Occipital lobe (tissue), 3 donors: ENCODE measurements at places on chromosomes 4 and X. TPM values are rescaled to one million over a fixed set of nuclear protein-coding genes. Genes with fewer than 3 reads are reported as not detected.
A peak's percentile ranks its signal among the peaks of the same experiment; 100 is the strongest.

DNA sequence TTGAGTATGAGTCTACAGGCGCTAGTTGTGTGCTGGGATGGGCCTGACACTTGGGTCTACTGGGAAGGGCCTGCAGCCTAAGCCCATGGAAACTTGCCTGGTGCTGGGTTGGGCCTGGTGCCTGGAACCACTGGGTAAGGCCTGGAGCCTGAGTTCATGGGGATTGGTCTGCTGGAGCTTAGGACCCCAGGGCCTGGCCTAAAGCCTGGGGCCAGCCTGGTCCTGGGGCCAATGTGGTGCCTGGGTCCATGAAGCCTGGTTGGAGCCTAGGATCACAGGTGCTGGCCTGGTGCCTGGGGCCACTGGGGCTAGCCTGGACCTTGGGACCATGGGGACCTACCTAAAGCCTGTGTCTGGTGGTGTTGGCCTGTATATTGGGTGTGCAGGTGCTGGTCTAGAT, 270.3 kb upstream of the GRIA3 start:
- no peak for DNase-seq

DNA sequence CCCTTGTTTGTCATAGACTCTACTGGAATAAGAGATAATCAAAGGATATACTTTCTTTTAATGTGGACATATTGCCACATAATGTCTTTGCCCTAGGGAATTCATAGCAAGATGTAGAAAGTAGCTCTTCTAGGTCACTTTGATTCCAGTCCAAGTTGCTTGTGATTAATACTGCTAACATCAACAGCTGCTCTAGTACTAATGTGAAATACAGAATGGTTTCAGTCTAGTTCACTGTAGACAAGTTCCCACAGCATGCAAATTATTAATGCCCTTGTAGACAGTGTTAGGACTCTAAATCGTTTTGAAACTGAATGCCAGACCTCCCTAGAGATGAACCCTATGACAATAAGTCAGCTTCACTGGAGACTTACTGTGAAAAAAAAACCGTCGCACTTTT, 494.6 kb upstream of the ATOH1 start:
- no peak for DNase-seq

- DNase-seq, result no peak
Observed at GRCh38 chr4:113882668-113883067, 96.8 kb downstream of the ARSJ start.

GRCh38 chrX:51494409-51494808, 2.0 kb downstream of the NUDT11 start:
- DNase-seq, result no peak

The C4orf50 gene
- 17.0 TPM for total RNA-seq

The DGAT2L6 gene
- total RNA-seq, result not detected

The MBTPS2 gene
- total RNA-seq, result 11.4 TPM

DNA sequence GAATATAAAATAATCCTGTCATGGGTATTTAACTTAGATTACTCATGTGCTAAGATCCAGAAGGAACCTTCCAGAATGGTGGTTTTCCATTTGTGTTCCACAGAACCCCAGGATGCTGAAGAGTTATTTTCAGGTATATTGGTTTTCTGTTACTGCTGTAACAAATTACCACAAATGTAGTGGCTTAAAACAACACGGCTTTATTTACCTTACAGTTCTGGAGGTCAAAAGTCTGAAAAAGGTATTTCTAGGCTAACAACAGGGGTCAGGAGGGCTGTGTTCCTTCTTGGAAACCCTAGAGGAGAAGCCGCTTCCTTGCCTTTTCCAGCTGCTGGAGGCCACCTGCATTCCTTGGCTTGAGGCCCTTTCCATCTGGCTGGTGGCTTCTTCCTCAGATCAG, 57.9 kb upstream of the HPSE start:
- DNase-seq, result no peak

- no peak for DNase-seq
Observed at GRCh38 chrX:43552156-43552555, 103.9 kb upstream of the MAOA start.

DNA sequence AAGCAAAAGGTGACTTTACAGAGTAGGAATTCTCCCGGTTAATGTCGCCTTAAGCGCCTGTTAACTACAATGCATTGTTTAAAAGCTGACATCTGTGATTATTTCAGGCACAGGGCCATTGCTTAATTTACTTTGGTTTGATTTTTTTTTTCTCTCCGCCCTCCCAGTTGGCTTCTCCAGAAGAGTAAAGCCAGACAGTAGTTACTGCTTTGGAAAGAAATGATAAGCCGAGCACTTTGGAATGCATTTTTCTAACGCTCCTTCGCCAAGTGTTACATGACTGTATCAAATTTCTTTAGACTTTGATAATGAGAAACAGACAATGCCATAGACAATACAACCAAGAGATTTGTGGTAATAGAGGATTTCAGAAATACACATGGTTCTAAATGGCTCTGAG, 383.0 kb upstream of the TENM3 start:
- DNase-seq, result no peak

DNA sequence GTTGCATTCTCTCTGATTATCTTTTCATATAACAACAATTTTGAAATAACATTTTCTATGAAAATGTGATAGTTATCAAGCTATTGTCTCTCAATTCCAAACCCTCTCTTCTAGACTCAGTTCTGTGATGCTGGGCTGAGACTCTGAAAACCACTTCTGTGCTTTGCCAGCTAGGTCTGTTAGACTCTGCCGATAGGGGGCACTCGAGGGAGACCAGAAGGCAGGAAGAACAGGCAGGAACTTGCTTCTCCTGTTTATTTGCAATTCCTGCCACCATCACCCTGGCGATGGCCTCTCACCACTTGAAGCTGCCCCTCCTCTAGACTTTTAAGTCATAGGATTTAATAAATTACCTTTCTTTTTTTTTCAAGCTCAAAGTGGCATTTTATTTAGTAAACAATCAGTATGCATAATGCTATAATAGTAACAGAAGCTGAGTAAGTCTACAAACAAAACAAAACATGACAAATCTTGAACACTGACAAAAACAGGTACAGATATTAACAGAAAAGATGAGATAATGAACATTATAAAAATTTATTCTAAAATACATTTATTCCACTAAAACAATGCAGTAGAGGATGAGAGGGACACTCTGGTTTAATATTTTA, 49.7 kb downstream of the RASL11B start:
- peak; percentile 12 for DNase-seq

GRCh38 chrX:154655786-154656185, 2.4 kb upstream of the CTAG2 start:
- no peak for DNase-seq

The ANOS1 gene
- total RNA-seq, result 22.0 TPM

DNA sequence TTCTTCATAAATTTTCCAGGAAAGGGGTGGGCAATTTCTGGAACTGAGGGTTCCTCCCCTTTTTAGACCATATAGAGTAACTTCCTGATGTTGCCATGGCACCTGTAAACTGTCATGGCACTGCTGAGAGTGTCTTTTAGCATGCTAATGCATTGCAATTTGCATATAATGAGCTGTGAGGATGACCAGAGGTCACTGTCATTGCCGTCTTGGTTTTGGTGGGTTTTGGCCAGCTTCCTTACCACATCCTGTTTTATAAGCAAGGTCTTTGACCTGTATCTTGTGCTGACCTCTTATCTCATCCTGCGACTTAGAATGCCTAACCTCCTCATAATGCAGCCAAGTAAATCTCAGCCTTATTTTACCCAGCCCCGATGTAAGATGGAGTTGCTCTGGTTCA, 577.8 kb downstream of the NLGN4X start:
- DNase-seq, result no peak

- DNase-seq, result no peak
Observed at GRCh38 chrX:44952329-44953027, 79.5 kb downstream of the KDM6A start.

- DNase-seq, result no peak
Observed at GRCh38 chr4:121448231-121448630, 67.4 kb upstream of the QRFPR start.

GRCh38 chrX:31717474-31717873, 645.6 kb upstream of the FTHL17 start:
- DNase-seq, result no peak

DNA sequence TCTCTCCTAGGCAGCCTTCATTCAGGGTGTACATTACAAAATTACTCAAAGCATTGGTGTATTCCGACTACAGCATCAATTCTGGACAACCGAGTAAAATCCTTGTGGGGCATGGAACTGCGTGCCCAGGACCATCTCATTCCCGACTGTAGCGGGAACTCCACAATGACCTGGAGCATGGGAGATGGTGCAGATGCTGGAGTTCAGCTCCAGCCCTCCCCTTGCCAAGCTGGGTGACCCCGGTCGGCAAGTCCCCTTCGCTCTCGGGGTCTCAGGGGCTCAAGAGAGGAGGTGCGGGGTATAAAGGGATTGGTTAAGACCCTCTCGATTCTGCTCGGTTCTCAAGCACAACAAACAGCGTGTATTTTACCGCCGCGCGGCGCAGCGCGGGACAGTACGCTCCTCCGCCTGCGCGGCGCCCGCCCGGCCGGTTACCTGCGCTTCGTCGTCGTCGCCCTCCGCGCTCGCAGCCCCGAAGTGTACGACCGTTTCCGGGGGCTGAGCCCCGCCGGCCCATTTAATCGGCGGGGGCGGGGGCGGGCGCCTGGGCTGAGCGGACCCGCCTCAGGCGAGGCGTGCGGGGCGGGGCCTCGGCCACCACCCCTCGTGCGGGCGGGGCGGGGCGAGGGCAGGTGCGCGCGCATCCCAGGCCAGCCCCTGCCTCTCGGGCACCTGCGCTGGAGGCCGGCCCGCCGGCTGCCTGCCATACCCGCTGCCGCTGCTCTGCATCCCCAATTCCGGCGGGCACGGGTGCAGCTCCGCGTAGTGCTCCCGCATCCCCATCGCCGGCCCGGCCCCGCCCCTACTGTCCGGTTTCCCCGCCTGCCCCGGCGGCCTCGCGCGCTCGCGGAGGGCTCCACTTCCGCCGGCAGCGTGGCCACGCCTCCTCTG, at the start of gene G6PD:
TSS of gene G6PD (minus strand) at position 493 of the 891 bp plus-strand sequence. CDS start 691 bp downstream, outside the sequence.
- DNase-seq, result peak; percentile 69

- DNase-seq, result no peak
Observed at GRCh38 chrX:114798907-114799306, 215.0 kb downstream of the HTR2C start.

DNA sequence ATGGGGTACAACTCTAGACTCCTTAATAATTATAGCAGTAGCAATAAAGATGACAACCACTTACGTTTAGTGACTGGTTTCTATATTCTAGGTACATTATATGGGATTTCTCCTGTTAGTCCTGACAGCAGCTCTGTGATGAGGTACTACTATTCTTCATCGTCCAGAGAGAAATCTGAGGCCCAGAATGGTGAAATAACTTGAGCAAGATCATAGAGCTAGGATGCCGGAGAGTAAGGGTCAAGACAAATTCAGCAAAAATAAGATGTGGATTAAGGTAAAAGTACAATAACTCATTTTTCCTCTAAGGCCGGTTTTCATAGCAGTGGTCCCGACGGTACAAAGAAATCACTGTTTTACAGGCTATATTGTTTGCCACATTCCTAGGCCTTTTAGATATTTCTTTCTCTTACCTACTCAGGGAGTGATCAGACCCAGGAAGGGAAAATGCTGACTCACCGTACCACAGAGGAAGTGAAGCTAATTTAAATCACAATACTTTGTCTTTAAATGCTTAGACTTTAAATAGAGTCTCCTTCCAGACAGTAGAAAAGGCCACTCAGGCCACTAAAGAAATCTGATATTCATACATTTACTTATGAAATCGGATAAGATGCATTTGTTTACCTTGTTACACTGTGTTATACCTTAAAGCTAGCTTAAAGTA, 2023.0 kb upstream of the AGA start:
- DNase-seq, result no peak

The HSFX2 gene
- 2.0 TPM for total RNA-seq

DNA sequence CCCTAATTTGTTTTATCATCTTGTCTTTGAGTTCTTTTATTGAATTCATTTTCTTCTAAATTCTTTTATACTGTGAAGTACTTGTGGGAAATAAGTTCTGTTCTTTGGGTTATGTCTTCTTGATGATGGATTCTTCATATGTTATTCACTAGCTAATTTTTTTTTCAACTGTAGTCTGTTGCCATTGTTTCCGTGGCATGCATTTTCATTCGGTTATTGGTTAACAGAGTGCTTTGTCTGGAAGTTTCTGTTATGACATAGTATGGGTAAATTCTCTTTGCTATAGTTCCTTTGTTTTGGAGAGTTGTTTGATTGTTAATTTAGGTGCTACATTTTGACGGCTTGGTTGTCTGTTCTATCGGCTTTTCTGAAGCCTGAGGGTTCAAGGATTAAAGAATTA, 184.9 kb upstream of the AADAT start:
- no peak for DNase-seq

- DNase-seq, result no peak
Observed at GRCh38 chr4:165879641-165880040, 6.6 kb downstream of the TLL1 start.

The MYOZ2 gene
- total RNA-seq, result 0.62 TPM

DNA sequence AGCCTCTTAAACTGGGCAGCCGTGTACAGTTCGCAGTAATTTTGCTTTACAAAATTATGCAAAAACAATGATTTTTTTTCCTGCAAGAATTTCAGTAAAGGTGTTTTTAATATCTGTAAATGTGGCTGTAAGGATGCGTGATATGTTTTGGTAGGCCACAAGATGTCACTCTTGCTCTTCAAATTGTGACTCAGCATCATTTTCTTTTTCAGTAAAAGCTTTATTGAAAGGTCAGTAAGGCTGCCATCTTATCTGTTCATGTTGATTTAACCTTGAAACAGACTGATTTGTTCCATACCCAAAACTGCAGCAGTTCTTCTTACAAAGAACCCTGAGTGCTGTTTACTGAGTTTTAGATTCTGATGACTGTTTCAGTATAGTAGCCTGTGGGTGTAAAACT, 39.9 kb downstream of the TXLNG start:
- no peak for DNase-seq

DNA sequence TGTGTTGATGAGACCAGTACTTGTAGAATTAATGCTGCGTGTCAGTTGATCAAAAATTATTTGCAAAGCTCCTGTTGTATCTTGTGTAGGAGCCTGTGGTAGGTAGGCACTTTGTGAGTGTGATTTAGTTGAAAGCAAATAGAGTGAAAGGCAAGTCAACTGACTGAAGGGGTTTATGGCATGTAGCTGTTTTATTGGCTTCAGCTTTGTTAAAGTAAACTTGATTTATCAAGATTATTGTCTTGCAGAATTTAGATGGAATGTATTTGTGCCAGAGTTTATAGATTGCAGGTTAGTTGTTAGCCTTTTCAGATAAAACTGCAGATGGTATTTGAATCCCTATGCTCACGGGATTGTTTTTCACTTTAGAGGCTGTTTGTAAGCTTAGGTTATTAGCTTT, 128.0 kb downstream of the FRAS1 start:
- DNase-seq, result no peak

GRCh38 chr4:189128341-189128740, 812.3 kb upstream of the FRG1 start:
- no peak for DNase-seq

- DNase-seq, result no peak
Observed at GRCh38 chr4:94856030-94856429, 98.3 kb downstream of the BMPR1B start.

DNA sequence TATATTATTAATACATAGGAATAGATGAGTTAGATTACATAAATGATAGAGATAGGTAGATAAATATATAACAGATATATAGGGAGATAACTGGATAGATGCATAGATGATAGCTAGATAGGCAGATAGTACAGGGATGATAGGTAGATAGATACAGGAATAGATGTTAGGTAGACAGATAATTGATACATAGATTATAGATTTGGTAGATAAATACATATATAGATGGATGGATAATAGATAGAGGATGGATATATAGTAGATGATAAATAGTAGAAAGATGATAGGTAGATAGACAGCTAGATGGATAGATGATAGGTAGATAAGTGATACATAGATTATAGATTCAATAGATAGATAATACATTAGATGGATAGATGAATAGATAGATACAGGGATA, 283.6 kb downstream of the SHOX start:
- no peak for DNase-seq
